ENCODE measurements at places on chromosomes 7 and 10.

DNA sequence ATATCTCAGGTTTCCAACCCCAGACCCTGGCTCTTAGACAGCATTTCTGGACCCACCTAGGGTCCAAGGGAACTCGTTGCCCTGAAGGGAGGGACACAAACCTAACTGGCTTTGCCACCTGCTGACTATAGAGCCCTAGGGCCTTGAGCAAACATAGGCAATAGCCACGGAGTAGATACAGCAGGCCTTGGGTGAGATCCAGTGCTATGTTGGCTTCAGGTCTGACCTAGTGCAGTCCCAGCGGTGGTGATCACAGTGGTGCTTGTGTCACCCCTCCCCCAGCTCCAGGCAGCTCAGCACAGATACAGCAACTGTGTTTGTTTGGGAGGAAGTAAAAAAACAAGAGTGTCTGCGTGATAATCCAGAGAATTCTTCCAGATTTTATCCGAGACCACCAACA lies 9.7 kb upstream of the TNKS2 start:
- DNase-seq, result no peak

GRCh38 chr10:80260295-80261243 lies 28.9 kb downstream of the MAT1A start:
- peak; percentile 8 for DNase-seq

- no peak for DNase-seq
These were observed 20.4 kb downstream of the MAT1A start for GRCh38 chr10:80268938-80269588.

GRCh38 chr7:19552576-19552975 lies 156.3 kb downstream of the POLR1F start:
- no peak for DNase-seq

DNA sequence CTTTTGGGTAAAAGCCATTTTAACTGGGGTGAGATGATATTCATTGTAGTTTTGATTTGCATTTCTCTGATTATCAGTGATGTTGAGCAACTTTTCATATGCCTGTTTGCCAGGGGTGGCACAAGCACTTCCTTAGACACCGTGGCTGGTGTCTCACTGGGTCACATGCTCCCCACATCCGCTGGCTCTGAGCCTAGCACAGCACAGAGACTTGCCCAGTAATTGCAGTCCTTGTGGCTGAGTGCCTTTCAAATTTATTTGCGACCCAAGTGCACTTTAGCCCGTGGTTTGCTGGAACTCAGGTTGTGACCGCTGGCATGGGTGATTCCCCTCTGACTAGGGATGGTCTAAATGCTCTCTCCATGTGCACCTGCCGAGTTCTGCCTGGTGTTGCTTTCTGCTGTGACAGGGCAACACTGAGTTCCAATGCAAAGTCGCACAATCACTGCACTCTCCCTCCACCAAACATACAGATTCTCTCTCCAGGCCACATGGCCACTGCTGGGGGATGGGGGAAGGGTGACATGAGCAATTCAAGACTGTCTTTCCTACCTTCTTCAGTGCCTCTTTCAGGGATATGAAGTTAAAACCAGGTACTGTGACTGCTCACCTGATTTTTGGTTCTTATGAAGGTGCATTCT lies 66.5 kb downstream of the ZNF277 start:
- DNase-seq, result peak; percentile 54

DNA sequence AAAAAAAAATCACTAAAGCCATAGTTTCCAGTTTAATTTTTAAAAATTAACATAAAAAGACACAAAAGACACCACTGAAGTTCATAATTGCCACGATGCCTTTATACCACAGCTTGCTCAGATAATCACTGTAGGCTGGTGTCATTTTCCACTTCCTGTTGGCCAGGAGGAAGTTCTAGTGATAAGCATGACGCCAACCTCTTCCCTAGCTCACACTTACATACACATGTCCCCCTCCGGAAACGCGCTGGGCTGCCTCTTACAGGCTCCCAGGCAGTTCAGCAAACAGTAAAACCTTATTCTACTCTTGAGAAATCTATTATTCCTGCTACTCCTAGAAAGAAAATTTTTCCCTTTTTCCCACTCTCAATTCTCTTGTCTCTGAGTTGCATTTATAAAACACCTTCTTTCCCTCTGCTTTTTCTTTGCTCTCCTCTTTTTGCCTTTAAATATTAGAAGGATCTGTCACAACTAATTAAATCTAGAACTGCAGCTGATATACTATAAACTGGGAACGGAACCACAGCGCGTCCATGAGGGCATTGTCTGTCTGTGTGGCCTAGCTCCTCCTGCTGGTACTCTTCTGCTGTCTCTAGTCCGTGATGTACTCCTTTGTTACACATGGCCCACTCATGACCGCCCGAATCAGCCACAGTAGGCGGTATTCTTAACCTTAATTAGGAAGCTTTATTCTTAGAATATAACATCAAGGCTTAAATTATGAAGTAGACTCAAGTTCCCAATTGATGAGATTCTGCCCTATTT lies 664.9 kb downstream of the CNTNAP2 start:
- no peak for DNase-seq

DNA sequence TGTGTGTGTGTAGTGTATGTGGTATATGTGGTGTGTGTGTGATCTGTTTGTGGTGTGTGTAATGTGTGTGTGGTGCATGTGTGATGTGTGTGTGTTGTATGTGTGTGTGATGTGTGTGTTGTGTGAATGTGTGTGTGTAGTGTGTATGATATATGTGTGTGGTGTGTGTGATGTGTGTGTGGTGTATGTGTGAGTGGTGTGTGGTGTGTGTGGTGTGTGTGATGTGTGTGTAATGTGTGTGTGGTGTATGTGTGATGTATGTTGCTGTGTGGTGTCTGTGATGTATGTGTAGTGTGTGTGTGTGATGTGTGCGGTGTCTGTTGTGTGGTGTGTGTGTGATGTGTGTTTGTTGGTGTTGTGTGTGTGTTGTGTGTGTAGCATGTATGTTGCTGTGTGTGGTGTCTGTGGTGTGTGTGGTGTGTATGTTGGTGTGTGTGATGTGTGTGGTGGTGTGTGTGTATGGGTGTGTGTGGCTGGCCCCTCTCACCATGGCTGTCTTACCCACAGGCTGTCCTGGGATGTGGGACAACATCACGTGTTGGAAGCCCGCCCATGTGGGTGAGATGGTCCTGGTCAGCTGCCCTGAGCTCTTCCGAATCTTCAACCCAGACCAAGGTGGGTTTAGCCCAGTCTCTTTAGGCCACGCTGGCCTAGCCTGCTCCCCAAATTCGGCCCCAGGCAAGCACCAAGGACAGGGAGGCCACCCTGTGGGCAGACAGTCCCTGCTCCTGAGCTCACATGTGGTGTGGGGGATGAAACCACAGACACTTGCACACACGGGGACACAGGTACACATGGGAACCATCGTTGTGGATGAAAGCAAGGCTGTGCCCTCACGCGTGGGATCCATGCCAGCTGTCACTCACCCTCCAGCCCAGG lies 25.6 kb downstream of the ADCYAP1R1 start:
- no peak for DNase-seq

DNA sequence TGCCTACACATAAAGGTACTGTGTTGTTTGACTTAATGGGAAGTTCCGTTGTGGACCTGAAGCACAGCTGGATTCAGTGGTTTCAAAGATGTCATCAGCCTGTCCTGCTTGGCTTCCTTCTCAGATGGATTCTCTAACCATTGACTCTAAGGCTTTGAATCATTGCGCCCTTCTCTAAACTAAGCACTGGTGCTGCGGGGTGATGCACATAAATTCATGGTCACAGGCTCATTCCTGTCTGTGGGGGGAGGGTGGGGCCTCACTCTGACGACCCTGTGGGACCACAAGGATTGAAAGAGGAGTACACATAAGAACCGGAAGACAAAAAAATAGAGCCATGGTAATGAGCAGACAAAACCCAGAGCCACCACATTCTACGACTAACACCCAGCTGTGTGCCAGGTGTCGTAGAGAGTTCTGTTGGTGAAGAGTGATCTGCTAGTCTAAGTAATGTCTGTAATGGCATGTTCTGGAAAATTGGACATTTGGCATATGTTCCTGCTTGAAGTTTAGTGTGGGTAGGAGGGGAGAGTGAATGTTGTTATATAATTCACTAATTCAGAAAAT lies 97.3 kb upstream of the YAE1 start:
- DNase-seq, result no peak

DNA sequence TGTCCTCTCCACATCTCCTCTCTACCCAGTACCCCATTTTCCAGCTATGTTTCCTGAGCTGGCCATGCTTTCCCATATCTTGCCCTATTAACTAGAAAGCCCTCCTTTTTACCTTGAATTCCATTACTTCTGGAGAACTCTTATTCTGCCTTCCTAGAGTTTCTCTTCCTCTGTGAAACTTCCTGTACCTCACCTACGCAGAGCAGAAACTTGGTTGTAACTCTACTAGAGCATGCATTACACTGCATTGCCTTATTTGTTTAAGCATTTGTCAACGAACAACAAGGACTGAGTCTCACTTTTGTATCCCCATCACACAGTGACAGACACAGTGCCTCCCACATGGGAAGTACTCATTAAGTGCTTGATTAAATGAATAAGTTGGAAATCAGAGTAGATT lies 36.4 kb downstream of the VCL start:
- no peak for DNase-seq

DNA sequence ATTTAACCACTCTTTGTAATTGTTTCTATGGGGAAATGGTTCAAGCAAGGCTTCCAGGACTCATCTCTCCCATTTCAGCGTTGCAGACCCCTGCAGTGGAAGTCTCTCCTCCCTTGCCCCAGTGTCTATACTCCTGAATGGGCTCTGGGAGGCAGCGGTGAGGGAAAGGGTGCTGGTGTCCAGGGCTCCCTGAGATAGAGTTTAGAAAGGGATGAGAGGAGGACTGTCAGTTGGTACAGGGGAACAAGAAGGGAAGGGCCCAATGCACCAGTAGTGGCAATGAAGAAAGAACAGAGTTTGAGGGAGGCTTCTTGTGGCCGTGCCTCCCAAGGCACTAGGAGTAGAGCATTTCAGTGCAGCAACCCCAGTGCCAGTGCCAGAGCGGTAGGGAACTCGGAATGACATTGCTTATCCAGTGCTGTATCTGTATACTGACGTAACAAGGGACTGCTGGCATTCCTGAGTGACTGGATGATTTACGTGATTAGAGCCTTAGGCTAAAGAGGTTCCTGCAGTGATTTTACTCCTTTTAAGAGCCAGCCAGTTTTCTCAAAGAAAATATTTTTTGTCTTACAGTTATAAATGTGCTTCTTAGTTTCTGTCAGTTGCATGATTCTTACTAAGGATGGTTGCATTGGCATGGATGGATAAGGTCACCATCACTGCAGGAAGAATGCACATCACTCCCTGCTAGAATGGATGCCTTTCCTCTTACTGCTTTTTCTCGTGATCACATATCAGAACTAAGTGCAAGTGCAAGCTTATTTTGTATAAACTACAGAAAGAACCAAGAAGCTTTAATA lies 28.0 kb downstream of the PRPF18 start:
- no peak for DNase-seq

- no peak for DNase-seq
These were observed 334.7 kb upstream of the AUTS2 start for GRCh38 chr7:69263550-69263949.

DNA sequence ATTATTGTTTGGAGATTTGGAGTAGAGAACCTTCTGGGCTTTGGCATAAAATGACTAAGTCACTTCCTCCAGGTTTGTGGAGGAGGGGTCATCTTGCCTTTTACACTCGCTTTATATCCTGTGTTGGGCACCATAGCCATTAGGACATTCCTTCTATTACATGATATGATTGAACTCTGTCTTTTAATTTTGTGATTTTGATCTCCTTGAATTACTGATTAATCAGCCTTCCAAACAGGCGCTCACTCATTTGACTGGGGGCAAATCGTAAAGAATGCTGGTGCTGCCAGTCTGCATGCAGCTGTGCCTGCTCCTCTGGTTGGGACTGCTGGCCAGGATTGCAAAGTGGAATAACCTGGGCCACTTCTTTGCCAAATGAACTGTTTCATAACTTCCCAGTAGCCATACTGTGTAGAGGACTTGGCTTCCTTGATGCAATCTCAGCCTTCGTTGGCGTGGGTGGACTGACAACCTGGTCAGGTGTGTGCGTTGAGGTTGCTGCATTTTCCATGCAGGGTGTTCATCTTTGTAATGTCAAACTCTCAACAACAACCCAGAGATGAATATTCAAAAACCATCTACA lies 65.9 kb upstream of the RAB11FIP2 start:
- no peak for DNase-seq

DNA sequence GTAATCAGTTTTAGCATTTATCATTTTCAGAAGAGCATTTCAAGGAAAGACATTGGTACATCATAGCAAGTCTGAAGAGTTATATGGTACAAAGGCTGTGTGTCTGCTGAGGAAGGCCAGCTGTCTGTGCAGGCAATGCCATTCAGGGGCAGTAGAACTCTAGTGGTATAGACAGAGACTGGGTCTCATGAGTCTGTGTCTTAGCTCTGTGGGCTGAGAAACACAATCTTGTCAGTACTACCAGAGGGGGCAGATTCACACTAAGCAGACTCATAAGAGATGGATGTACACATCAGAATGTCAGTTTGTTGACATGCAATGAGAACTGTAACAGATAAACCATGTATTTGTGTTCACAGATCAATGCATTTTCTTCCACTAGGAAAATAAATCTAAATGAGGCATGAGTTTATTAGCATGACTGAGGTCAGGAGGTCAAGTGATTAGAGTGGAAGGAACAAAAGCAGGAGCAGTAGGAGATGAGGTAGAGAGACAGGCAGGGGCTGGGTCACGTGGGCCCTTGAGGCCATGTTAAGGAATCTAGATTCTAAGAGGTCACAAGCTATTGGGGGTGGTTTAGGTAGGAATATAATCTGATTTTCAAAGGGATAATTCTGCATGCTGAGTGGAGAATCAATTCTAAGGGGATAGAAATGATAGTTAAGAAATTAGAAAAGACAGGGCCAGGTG lies 7.5 kb upstream of the GGCT start:
- no peak for DNase-seq

DNA sequence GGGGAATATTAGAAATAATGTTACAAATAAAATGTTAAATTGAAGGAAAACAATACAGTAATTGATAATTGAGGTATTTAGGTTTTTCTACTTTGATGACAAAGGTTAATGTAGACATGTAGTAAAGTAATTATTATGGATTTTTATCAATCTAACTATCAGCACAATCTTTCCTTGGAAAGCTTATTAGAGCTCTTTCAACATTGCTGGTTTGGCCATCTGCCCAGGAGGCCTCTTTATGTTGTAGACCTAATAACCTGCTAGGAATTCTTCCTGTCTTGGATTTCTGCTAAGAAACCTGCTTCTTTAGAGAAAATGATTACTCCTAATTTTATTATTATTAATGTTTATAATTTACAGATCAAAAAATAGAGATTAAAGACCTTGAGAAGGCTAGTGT lies 78.9 kb downstream of the CHRM2 start:
- DNase-seq, result no peak

DNA sequence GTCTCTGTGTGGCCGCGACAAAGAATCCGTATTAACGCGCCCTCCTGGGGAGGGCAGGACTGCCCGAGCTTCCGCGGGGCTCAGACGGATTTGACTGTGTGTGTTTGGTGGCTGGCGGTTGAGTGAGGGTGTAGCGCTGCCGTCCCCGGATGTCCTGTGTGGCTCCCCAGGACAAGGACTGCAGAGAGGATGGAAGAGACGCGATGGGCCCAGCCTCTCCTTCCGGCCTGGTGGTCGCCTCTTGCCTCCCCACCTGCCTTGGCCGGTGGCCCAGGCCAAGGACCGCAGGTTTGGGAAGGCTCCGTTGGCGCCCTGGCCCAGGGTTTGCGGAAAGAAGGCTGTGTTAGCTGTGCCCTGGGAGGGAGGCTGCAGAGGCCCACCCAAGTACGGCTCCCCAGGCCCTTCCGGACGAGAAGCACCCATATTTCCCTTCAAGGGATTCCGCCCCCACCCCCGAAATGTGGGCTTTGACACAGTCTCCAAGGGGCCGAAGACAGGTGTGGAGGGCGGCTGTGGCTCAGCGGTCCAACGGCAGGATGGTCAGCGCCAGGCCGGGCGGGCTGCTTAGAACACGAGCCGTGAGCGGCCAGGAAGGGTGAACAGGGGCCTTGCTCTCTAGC lies 2.3 kb downstream of the UNCX start:
- no peak for DNase-seq
